ENCODE measurements at places on chromosomes 5 and 9.
A peak's percentile ranks its signal among the peaks of the same experiment; 100 is the strongest.

DNA sequence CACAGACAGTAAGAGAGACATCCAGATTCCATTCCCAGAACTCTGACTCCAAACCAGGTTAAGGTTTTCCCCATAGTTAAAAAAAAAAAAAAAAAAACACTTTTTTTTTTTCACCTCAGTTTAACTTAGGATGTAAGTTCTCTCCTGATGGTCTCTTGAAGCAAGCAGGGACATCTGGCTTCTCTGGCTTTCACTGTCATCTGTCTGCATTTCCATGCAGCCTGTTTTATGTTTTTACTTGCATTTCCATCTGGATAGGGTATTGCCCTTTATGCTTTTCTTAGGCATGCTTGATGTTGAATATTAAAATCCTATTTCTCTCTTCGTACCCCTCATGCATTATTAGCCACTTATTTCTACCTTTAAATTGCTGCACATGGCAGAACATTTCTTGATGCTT, 135.3 kb upstream of the WWC1 start:
- no peak for DNase-seq

- no peak for DNase-seq
Measured at GRCh38 chr5:103258957-103259704, 568 bp downstream of the MACIR start.

- no peak for DNase-seq
Measured at GRCh38 chr5:61657010-61657409, 325.0 kb downstream of the ZSWIM6 start.

DNA sequence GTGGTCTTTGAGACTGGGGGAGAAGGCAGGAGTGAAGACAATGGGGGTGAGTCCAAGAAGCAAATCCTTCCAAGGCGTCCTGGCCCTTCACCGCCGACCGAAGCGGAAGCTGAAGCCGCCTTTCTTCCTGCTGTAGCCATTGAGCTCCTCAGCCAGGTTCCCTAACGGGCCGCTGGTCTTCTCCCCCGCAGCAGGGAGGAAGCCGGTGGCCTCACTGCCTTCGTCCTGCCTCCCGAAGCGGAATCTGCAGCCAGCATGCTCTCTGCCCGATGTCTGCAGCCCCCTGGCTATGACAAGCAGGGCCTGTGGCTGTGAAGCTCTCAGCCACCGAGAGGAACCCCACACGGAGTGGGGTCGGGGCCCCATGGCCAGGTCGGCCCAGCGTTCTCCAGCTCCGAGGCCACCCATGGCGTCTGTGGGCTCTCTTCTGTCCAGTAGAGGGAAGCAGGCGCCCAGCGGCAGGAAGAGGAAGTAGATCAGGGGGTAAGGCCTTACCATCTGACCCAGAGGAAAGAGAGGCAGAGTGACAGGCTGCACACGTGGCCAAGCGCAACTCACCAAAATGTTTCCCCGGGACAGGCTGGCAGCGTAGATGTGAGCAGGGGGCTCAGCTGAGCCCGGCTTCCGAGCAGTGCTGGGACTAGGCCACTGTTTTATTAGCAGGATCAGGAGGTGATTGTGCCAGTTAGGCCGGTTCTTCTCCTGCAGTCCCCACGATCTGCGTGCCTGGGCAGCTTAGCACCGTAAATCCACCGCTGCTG, 3.1 kb downstream of the QRFP start:
- no peak for DNase-seq

GRCh38 chr5:150517272-150518152, 9.6 kb downstream of the NDST1 start:
- peak; percentile 85 for DNase-seq

GRCh38 chr9:135000647-135001245, 83.0 kb upstream of the FCN1 start:
- no peak for DNase-seq

DNA sequence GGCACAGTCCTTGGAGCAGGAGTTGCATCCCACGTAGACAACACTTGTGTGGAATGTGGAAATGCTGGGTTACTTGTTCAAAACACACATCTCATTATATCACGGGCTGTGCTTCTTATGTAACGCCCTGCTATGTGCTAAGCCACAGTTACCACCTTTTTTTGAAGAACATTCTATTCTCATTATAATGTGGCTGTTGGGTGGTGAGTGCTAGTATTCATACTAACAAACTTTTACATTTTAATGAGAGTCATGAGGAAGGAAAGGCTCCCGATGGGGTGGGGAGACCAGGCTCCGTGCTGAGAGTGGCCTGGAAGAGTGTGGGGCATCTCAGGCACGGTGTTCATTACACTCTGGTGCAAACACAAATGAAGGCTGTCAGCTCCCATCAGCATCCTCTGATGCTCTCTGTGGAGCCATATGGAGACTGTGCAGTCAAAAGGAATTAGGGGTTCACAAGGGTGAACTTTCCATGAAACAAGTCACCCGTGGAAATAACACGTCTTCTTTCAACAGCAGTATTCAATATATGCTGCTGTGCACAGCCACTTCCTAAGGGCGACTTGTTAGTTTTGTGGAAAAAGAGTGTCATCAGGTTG, 153.1 kb upstream of the RAPGEF1 start:
- no peak for DNase-seq

- DNase-seq = no peak
Measured at GRCh38 chr9:93020771-93021670, 37.5 kb upstream of the SUSD3 start.

DNA sequence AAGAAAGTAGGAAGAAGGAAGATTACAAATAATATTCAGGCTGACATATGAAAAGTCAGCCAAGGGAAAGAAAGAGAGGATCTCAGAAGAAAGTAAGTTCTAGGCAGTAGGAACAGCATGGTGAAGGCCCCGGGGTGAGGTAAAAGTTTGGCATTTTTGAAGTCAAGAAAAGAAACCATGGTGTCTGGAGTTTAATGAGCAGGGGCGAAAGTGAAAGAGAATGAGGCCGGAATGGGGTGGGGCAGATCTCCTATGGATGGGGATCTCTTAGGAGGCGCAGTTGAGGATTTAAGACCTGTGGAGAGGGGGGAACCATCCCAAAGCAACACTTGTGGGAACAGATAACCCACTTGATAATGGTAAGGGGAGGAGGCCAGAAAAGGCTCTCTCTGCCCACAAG, 42.3 kb upstream of the SMAD5 start:
- no peak for DNase-seq

DNA sequence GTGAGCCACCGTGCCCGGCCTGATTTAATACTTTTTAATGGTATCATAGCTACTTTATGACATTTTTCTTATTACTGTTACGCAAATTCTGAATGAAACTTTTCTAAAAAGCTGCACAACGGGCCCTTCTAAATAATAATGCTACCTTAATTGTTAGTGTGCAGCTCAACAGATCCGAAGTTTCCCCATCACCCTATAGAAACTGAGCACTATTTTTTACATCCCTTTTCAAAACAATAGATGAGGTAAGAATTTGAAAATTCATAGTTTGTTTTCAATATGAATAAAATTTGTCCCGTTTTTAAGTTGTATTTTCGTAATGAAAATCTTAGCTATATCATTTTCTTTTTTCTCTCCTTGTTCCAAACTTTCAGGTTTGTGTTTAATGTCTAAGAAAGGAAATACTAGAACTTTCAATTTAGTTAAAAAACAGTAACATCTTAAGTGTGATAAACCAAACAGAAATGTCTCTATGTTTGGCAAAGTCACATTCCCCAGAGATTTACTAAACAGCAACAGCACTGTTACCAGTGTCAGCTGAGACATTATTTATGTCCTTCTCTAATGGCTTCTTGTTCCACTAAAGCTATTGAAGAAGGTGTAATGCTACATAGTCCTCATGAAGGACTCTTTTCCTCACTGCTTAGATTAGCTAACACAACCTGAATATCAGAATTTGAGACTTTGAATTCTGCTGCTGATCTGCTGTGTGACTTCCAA, 22.9 kb downstream of the KIF2A start:
- DNase-seq = no peak

DNA sequence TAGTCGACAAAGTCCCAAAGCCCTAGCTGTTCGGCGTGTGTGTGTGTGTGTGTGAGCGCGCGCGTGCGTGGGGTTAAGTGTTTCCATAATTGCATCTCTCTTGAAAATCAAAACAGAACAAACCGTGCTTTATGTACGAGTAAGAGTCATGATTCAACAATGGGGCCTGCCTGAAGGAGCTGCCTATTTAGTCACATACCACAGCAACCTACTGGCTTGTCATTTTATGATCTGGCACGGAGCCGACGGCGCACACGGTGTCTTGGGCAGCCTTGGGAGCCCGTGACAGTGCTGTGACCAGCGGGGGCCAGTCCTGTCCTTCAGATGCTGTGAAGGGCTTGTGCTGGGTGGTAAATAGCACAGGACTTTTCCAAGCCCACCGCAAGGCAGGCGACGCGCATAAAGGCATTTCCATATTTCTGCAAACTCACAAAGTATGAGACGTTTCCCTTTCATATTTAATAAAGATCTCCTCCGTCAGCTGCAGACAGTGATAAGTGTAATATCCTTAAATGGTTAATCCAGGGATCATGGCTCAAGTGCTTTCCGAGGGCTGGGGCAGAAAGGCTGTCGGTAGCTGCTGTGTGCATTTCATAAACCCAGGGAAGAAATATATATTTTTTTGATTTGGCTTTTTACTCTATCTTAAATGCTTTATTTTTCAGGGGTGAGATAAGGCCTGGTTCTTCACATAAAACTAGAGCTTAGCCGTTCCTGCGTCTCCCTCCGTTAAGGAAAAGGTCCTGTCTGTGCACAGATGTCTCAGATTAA, 270.2 kb upstream of the IRX1 start:
- peak; percentile 9 for DNase-seq

DNA sequence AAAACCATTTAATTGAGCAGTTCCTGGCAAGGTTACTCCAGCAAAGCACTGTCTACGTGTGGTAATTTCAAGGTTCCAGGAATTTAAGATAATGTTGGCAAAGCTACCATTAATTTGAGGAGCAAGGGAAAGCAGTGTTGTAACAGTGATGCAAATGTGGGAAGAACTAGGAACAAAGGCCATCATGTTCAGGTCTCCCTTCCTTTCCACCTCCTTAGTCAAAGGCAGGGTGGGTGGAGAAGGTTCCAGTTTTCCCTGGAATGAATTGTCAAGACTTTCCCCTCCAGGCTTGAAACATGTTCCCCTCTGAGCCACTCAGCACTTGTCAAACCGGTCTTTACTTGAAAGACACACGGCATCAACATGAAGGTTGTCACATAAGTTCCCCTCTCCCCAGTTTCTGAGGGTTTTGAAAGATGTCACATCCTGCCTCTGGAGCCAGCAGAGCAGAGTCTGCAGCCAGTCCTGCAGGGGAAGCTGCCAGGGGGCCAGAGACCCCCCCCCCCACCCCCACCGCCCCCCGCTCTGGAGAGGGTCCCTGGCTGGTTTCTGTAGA, 226.0 kb downstream of the GAS1 start:
- no peak for DNase-seq

DNA sequence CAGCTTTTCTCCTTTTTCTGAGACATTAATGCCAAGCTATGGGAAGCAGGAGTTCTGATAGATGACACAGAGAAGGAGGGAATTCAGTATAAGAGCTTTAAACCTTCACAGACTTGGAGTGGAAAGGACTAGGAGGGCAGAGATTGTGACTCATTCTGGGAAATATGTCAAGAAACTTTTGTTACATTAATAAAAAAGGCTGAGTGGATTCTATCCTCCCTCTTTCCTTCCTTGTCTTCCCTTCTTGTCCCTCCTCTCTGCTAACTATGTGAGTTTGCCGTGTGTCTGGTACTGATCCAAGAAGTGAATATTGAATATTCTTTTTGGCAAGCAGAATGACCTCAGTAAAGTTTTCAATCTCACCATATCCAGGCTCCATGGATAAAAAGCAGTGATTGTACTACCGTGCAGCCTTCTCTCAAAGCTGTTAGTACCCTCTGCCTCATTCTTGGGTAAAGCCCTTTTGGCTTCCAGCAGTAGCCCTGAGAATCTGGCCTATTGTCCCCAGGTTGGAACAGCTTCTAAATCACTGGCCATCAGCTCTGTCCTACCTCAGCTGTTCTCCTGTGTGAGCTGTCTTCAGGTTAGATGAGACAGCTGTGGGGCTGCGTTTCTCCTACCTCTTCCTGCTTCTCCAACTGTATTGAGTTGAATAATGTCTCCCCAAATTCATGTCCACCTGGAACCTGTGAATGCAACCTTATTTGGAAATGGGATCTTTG, 73.9 kb downstream of the ATG10 start:
- DNase-seq = peak; percentile 47

GRCh38 chr5:73822278-73822988, 196.4 kb downstream of the ARHGEF28 start:
- DNase-seq = no peak

DNA sequence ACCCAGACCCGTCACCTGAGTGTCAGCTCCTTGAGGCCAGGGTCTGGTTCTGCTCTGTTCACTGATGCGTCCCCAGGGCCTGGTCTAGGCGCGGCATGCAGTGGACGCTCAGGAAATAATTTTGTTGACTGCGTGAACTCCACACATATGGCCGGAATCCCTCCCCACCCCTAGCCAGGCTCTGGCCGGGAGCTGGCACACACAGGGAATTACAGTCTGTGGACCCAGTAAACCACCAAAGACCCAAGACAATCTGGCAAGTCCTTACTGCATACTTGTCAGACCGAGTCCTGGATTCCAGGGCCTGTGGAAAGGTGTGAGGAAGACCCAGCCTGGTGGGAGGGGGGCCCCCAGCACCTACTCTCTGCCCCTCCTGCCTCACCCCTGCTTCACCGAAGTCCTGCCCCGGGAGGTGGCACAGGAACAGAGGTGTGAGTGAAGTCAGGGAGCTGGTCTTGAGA, 113.0 kb upstream of the IER5L start:
- no peak for DNase-seq

All from skeletal muscle cell (primary cell).